ENCODE measurements at places on chromosomes 5 and 9. TPM values are rescaled to one million over a fixed set of nuclear protein-coding genes. Genes with fewer than 3 reads are reported as not detected.

Gene EQTN
- not detected for total RNA-seq

Gene INSL4
- not detected for total RNA-seq

Gene LTC4S
- 0.83 TPM for total RNA-seq

Gene GARIN3
- total RNA-seq = not detected

Gene ARID3C
- total RNA-seq = under 0.01 TPM

DNA sequence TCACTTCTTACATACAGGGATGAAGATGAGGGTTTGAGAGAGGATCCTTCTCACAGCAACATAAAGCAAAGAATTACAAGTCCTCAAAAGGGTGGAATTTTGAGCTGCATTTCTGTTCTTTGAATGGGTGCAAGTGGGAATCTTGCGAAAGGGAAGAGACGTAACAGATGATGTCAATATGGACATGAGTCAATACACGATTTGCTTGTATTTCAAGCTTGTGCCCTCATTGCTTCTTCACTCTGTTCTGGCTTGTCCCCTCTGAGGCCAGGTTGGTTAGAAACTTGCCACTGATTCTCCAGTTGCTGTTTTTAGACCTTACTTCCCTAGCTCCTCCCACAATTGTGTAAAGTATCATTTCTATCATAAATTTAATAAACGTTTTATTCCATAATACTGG is 104.8 kb upstream of the CLINT1 start:
- no peaks in the 10 kb centered on the region for H3K36me3 ChIP-seq
- no peak overlapping the region for H3K27ac ChIP-seq
- H3K4me1 ChIP-seq = no peaks in the 10 kb centered on the region
- no peaks in the 10 kb centered on the region for H3K27me3 ChIP-seq

GRCh38 chr5:124606543-124606942 is 139.9 kb downstream of the ZNF608 start:
- H3K27me3 ChIP-seq = no peaks in the 10 kb centered on the region
- H3K4me1 ChIP-seq = no peaks in the 10 kb centered on the region
- no peak overlapping the region for H3K4me3 ChIP-seq

- peaks cover 8% of the 10 kb centered on the region for H3K36me3 ChIP-seq
- peak overlapping the region; percentile 73 for H3K27ac ChIP-seq
- DNase-seq = peak; percentile 97
Observed at GRCh38 chr5:131671994-131672655, 37.1 kb upstream of the RAPGEF6 start.

- H3K27ac ChIP-seq = no peak overlapping the region
- peak; percentile 84 for DNase-seq
- no peaks in the 10 kb centered on the region for H3K36me3 ChIP-seq
- no peak overlapping the region for H3K4me3 ChIP-seq
- no peaks in the 10 kb centered on the region for H3K4me1 ChIP-seq
- H3K27me3 ChIP-seq = no peaks in the 10 kb centered on the region
Observed at GRCh38 chr9:106075960-106076327, 381.6 kb downstream of the TMEM38B start.

DNA sequence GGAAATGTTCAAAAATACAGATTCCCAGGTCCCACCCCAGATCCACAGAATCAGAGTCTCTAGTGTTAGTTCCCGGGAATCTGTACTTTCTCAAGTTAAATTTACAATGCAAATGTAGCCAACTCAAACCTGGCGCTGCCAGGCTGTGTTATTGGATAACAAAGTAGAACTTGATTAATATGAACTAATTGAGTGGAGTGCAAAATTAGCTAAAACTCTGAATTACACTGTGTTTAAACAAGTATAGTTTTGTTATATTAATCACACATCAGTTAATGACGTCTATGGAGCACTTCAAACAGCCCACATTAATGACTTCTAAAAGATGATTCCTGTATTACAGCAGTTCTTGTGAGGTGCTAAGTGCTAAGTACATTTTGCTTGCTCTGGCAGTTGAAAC is 32.4 kb upstream of the CYFIP2 start:
- H3K27ac ChIP-seq = no peak overlapping the region
- H3K4me3 ChIP-seq = no peak overlapping the region
- H3K27me3 ChIP-seq = no peaks in the 10 kb centered on the region
- DNase-seq = no peak
- no peaks in the 10 kb centered on the region for H3K4me1 ChIP-seq
- H3K36me3 ChIP-seq = no peaks in the 10 kb centered on the region

DNA sequence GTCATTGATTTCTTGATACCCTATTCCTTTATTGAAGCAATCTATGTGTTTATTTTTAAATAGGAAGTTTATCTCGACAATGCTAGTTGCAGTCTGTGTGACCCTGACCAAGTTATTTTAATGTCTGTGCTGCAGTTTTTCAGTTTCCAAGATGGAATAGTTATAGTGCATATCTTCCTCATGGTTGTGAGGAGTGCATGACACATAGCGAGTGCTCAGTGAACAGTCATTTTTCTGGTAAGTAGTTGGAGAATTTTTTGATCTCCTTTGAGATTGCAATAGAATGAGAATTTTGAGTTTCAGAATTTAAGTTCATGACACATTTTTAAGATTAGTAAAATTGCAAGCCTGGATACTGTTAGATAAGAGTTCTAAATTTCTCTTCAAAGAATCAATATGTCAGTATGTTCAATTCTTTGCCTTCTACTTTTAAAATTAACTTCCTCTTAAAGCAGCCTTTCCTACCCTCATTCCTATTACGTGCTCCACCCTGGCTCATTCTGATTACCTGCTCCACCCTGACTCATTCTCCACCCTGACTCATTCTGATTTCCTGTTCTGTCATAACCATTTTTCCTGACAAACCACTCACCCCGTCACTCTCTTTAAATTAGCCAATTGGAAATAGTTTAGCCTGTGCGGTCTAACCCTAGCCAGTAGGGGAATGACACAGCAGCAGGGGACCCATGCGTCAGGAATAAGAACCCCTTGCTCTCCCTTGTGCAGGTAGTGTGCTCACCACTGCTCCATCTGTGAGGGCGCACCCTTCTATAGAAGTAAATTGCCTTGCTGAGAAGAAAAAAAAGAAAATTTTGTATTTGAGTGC is 30.7 kb downstream of the SPIN1 start:
- H3K36me3 ChIP-seq = peaks cover 5% of the 10 kb centered on the region
- H3K4me3 ChIP-seq = no peak overlapping the region
- H3K4me1 ChIP-seq = no peaks in the 10 kb centered on the region
- DNase-seq = no peak

- DNase-seq = no peak
- no peaks in the 10 kb centered on the region for H3K4me1 ChIP-seq
Observed at GRCh38 chr5:64292611-64293215, 127.1 kb downstream of the RNF180 start.

Data from fibroblast of lung (primary cell).